SIG-M5 (cell line): ENCODE measurements at places on chromosomes 7 and 10.

DNA sequence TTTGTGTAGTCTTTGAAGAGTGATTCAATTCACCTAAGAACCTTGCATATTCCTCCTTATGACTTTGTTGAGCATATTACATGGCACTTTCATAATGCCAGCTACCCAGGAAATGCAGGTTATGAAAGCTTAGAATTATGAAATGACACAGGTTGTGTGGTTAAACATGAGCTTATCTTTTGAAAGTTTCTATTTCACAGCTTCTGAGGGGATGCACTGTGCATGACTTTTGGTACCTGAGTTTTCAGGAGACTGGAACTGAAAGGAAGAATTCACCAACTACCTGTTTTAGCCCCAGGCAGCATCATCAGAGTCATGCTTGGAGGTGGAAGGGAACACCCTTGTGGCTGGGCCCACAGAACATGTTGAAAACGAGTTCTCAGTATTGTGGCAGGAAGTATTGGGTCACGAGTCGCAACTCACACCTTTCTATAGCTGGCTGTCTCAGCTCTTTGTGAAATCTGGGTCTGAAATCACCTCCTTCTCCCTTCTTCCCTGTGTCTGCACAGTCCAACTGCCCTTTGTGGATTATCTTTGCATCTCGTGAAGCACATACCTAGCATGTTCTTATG is 228.2 kb downstream of the PTEN start:
- DNase-seq, result peak; percentile 49

DNA sequence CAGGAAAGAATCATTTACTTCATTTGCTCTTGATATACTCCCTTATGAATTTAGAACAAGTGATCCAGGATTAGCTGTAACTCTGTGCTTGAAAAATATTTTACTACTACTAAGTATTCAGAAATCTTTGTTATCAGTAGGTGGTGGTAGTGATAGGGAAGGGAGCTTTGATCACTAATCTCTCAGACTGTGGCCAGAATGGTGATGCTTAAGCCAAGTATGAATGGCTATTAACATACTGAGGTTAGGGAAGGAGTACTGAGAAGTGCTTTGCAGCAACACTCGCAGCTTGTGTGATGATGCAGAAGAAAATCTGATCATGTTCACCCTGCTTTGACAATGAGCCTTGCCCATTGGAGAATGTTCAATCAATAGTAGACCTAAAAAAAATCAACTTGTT is 29.3 kb downstream of the AP3M1 start:
- DNase-seq, result no peak

- DNase-seq, result no peak
Observed at GRCh38 chr7:2495418-2496299, 19.5 kb upstream of the GRIFIN start.

DNA sequence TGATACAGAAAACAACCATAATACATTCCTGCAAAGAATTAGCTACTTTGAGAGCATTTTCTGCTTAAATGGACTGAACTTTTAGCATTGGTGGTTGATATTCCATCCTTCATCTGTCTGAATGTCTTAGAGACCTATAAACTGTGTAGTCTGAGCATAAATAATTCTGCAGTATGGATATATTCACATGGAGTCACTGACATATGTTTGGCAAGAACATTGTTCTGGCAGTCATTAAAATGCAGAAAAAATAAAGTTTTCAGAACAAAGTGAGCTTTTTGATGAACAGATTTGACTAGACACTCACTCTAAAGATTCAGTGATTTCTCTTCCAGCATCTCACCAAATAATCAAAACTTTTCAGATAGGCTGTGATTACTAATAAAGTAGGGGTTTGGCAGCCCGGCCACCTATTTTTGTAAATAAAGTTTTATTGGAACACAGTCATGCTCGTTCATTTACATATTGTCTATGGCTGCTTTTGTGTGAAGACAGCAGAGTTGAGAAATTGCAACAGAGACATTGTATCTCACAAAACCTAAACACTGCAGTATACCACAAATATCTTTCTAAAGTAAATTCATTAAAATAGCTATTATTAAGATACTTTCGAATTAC is 44.1 kb upstream of the RAPGEF5 start:
- no peak for DNase-seq

DNA sequence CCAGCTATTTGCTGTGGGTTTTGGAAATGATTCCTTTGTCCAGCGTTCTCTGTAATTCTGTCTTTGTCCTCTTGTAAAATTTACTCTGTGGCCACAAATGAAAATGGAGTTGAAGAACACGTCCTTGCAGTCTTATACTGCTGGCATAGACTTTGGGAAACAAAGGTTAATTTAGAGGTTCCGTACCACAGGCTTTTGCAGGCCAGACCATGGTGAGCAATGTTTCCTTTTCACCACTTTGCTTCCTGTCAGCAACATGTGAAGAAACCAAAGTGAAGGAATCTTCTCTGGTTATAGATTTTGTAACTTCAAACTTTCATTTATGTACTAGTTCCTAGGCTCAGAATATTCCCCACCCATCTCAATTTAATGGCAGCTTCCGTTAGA is 488.5 kb downstream of the MDFIC start:
- no peak for DNase-seq

GRCh38 chr7:151993977-151994676 is 31.3 kb upstream of the GALNT11 start:
- no peak for DNase-seq
